ENCODE measurements at places on chromosomes 3 and 15. TPM values are rescaled to one million over a fixed set of nuclear protein-coding genes. Genes with fewer than 3 reads are reported as not detected.

Gene NAALADL2
- polyA plus RNA-seq: 1.2 TPM

Gene ADAMTSL3
- polyA plus RNA-seq: 0.92 TPM

Gene MAP1A
- polyA plus RNA-seq: 0.85 TPM

Gene VPS33B
- 15.2 TPM for polyA plus RNA-seq

Gene MAP6D1
- 2.6 TPM for polyA plus RNA-seq

Gene NDN
- 48.1 TPM for polyA plus RNA-seq

Gene DUOX1
- polyA plus RNA-seq: 0.73 TPM

Gene NOX5
- polyA plus RNA-seq: not detected

Gene LRRC31
- not detected for polyA plus RNA-seq

Gene TMEM266
- 0.42 TPM for polyA plus RNA-seq

Gene NMNAT3
- polyA plus RNA-seq: 8.3 TPM

Gene TMCO5A
- not detected for polyA plus RNA-seq

Gene ISL2
- polyA plus RNA-seq: 1.0 TPM

Gene ANKRD34C
- not detected for polyA plus RNA-seq

Gene CD200
- polyA plus RNA-seq: 56.5 TPM

Gene PIAS1
- polyA plus RNA-seq: 23.3 TPM

Gene PLCB2
- polyA plus RNA-seq: 7.5 TPM

Gene ANKRD63
- not detected for polyA plus RNA-seq

Gene FEZF2
- polyA plus RNA-seq: not detected

Gene DNAH12
- not detected for polyA plus RNA-seq
